Naive thymus-derived CD8-positive, alpha-beta T cell (primary cell): ENCODE measurements at places on chromosomes 2 and 18. TPM values are rescaled to one million over a fixed set of nuclear protein-coding genes. Genes with fewer than 3 reads are reported as not detected.

The CHRND gene
- total RNA-seq: not detected

The DNER gene
- not detected for total RNA-seq

DNA sequence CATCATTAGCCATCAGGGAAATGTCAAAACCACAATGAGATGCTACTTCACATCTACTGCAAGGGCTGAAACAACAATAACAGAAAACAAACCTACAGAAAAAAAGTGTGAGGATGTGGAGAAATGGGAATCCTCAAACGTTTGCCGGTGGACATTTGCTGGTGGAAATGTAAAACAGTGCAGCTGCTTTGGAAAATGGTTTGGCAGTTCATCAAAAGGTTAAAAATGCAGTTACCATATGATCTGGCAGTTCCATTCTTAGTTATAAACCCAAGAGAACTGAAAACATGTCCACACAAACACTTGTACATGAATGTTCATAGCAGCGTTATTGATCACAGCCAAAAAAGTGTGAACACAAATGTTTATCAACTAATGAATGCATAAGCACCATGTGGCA lies 44.2 kb downstream of the PROC start:
- DNase-seq: no peak

DNA sequence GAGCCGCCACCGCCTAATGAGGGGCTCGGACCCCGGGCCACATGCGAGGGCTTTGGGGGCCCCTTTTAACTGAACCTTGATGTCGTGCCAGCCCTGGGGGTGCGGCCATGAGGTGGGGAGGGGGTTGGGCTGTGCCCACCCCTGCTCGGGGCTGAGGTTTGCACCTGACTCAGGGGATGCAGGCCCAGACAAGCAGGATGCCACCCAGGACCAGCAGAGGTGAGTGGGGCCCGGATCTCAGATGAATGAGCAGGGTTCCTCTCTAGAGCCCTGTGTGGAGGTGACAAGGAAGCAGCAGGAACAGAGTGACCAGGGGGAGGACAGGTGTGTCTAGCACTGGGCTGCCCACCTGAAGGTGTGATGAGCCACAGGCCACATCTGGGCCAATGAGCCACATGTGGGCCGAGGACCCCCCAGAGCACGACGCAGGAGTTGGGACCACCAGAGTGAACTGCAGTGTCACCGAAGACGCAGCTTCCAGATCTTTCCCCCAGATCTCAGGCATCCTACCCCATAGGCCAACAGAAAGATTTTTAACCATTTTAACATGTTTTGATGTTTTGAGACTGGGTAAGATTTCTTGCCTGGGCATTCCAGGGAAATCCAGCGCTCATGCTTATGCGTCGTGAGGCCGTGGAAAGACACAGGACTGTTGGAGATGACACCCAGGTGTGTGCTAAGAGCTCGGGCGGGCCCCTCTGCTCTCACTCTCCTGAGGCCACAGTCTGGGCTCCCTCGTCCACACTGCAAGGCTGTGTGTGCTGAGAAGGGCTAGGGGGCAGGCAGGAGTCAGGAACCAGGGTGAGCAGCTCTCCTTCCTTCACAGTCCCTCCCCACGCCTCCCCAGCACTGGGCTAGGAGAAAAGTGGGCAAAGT lies 73.6 kb downstream of the DDX1 start:
- no peak for DNase-seq

DNA sequence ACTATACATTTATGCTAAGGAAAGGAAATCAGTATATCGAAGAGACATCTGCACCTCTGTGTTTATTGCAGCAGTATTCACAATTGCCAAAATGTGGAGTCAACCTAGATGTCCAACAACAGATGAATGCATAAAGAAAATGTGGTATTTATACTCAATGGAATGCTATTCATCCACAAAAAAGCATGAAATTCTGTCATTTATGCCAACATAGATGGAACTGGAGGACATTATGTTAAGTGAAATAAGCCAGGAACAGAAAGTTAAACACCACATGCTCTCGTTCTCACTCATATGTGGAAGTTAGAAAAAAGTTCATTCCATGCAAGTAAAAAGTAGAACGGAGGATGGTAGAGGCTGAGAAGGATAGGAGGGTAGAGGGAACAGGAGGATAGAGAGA lies 59.5 kb downstream of the TWSG1 start:
- no peak for DNase-seq

DNA sequence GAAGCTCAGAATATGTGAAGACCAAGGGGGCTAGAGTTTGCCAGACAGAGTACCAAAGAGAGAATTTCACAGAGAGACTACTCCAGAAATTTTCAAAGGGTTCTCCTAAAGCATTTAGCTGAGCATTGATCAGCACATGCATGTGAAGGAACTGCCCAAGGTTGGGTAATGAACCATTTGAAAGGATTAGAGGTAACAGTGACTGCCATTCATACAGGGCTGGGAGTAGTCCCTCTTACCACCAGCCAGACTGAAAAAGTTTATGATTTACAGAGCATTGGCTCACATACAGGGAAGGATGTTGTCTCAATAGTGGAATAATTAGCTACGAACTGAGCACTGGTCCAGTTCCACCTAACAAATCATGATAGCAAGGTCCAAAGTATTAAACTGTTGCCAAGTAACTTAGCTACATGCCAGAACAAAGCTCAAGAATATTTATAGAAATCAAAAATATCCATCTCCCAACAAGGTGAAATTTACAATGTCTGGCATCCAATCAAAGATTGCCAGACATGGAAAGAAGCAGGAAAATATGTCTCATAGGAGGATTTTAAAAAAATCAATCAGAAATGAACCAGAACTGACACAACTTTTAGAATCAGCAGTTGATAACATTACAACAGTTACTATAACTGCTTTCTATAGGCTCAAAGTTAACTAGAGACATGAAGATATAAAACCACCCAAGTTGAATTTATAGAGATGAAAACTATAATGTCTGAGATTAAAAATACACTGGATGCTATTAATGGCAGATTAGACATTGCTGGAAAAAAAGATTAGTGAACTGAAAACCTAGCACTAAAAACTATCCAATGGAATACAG lies 25.7 kb upstream of the RNF103 start:
- DNase-seq: no peak
